Foreskin melanocyte (primary cell): ENCODE measurements at places on chromosomes 5 and 9.

- DNase-seq, result no peak
These were observed 60.6 kb upstream of the EMB start for GRCh38 chr5:50501491-50502228.

- DNase-seq, result no peak
These were observed 19.4 kb upstream of the HMCN2 start for GRCh38 chr9:130246126-130246525.

GRCh38 chr9:134386951-134387831, 60.9 kb downstream of the RXRA start:
- DNase-seq, result no peak

DNA sequence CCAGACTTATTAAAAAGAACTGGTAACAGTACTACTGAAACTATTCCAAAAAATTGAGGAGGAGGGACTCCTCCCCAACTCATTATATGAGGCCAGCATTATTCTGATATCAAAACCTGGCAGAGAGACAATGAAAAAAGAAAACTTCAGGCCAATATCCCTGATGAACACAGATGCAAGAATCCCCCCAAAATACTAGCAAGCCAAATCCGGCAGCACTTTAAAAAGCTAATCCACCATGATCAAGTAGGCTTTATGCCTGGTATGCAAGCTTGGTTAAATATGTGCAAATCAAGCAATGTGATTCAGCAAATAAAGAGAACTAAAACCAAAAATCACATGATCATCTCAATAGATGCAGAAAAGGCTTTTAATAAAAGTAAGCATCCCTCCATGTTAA, 2271.0 kb upstream of the C9orf72 start:
- DNase-seq, result no peak

DNA sequence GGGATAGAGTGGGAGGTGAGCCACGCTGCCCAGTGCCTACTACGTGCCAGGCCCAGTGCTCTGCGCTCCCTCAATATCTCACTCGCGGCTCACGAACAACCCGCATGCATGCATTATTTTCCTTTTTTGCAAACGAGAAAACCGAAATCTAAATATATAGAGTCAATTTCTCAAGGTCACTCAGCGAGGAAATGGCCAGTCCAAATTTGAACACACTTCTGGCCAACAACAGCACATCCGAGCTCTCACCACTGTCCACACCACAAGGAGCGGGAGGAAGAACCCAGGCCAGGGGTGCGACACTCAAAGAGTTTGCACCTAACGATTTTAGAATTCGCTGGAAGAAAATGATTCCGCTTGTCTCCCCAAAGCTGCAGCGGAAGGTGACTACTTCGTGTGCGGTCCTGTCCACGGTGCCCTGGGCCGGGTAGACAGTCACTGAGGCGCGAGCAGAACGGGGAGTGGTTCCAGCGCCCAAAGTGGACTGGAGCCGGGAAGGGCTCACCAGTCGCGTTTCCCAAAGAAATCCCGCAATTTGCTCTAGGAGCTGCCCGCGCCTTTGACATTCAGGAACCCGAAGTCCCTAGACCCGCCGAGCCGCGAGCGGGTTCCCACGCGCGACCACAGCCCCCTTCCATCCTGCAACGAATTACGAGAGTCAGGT, 1.1 kb upstream of the TLX3 start:
- DNase-seq, result no peak

GRCh38 chr9:135857371-135857786, 50.0 kb downstream of the CAMSAP1 start:
- no peak for DNase-seq

DNA sequence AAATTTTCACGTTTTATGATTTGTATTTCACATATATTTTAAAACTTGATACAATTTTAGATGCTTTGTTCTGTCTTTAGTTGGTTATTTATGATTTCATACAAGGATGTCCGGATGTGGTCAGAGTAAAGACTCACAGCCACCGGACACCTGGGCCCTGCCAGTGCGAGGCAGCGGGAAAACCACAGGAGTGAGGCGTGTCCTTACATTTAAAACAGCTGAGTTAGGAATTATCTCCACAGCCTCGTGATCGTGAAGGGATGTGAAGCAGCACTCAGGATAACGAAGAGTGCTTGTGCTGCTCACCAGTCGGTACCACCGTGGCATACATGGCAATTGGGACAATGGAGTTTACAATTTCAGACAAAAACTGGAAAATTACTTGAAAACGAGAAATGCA, 14.0 kb downstream of the SNX18 start:
- no peak for DNase-seq

- no peak for DNase-seq
These were observed 204.7 kb downstream of the TTLL11 start for GRCh38 chr9:121888438-121888775.
